Activated CD4-positive, alpha-beta T cell treated with anti-CD3 and anti-CD28 coated beads, Interleukin-2, amount 10 ng/mL, durations not matched to agents 7 days and 5 days (primary cell): ENCODE measurements at places on chromosomes 6 and 20.

- DNase-seq: no peak
- no peaks in the 10 kb centered on the region for H3K27me3 ChIP-seq
- H3K4me1 ChIP-seq: peaks cover 12% of the 10 kb centered on the region
- H3K4me3 ChIP-seq: no peak overlapping the region
These were observed 253.0 kb downstream of the QKI start for GRCh38 chr6:163667372-163668060.

DNA sequence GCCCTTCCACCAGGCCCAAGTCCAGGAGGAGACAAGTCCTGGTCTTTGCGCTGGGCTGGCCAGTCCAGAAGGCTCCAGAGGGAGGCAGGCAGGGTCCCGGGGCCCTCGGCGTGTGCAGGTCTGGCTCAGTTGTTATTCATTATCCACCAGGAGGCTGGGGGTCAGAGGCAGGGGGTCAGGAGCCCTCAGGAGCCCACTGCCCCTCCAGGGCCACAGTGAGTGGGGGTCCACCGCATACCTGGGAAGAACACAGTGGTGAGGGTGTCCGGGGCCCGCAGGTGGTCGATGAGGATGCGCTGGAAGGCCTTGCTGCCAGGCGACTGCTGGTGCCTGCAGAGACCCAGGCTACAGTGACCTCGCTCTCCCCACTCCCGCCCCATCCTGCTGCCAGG lies 4.4 kb upstream of the C20orf144 start:
- H3K4me1 ChIP-seq: peaks cover 12% of the 10 kb centered on the region
- DNase-seq: no peak
- peaks cover 4% of the 10 kb centered on the region for H3K36me3 ChIP-seq
- no peak overlapping the region for H3K4me3 ChIP-seq
- no peaks in the 10 kb centered on the region for H3K27me3 ChIP-seq

DNA sequence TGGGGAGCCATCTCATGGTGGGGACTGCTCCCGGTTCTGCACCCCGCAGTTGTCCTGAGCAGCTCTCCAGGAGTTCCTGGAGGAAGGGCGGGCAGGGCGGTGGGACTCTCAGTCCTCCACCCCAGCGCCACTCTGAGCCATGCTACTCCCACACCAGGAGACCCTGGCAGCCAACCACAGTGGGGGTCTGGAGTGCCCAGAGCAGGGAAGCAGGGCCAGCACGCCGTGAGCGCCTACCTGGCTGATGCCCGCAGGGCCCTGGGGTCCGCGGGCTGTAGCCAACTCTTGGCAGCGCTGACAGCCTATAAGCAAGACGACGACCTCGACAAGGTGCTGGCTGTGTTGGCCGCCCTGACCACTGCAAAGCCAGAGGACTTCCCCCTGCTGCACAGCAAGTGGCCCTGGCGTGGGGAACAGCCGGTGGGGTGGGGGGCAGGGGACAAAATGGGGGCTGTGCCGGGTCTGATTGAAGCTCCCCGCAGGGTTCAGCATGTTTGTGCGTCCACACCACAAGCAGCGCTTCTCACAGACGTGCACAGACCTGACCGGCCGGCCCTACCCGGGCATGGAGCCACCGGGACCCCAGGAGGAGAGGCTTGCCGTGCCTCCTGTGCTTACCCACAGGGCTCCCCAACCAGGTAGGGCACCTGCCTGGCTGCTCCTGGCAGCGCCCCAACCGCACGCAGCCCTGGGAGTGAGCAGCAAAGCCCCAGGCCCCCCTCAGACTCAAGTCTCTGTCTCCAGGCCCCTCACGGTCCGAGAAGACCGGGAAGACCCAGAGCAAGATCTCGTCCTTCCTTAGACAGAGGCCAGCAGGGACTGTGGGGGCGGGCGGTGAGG lies 1.6 kb upstream of the TNFRSF6B start:
- H3K27ac ChIP-seq: no peak overlapping the region
- H3K36me3 ChIP-seq: peaks cover 15% of the 10 kb centered on the region
- peaks cover 5% of the 10 kb centered on the region for H3K4me1 ChIP-seq
- no peak overlapping the region for H3K4me3 ChIP-seq
- DNase-seq: no peak

GRCh38 chr6:39979461-39980328 lies 45.4 kb upstream of the MOCS1 start:
- no peak overlapping the region for H3K4me3 ChIP-seq
- no peaks in the 10 kb centered on the region for H3K4me1 ChIP-seq
- H3K36me3 ChIP-seq: no peaks in the 10 kb centered on the region
- H3K27me3 ChIP-seq: peaks cover 4% of the 10 kb centered on the region

- no peaks in the 10 kb centered on the region for H3K36me3 ChIP-seq
- peaks cover 68% of the 10 kb centered on the region for H3K27me3 ChIP-seq
- no peak for DNase-seq
- peaks cover 31% of the 10 kb centered on the region for H3K4me1 ChIP-seq
These were observed 10.4 kb upstream of the FOXP4 start for GRCh38 chr6:41535766-41536165.

GRCh38 chr6:114449659-114450058 lies 106.8 kb upstream of the HS3ST5 start:
- no peaks in the 10 kb centered on the region for H3K4me1 ChIP-seq

DNA sequence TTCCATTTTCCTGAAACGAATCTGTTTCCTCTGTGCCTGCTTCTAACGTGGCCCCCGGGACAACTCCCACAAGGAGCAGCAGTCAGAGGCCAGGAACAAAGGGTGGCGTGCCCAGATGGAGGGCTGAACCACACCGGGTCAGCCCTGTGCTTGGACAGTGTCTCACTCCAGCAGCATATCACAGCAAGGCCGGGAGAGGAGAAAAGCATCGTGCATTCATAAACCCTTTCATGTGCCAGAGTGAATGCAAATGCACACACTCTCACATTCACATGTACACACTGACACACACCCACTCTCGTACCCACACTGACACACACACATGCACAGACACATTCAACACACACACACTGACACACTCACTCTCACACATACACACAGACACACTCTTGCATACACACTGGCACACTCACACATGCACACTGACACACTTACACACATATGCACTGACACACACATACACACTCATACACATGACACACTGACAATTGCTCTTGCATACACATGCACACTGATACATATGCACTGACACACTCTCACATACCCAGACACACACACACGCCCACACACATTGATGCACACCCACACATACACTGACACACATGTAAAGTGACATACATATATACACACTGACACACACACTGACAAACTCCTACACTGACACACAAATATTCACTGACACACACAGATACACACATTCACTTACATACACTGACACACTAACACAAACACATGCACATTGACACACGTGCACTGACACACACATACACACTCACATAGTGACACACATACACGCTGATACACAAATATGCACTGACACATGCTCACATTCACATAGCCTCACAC lies 237.0 kb downstream of the LRFN2 start:
- H3K27me3 ChIP-seq: no peaks in the 10 kb centered on the region
- no peak for DNase-seq
- no peaks in the 10 kb centered on the region for H3K4me1 ChIP-seq
- no peaks in the 10 kb centered on the region for H3K36me3 ChIP-seq

- no peaks in the 10 kb centered on the region for H3K36me3 ChIP-seq
- DNase-seq: no peak
- peaks cover 2% of the 10 kb centered on the region for H3K27me3 ChIP-seq
- no peak overlapping the region for H3K4me3 ChIP-seq
- H3K27ac ChIP-seq: no peak overlapping the region
These were observed 282.2 kb upstream of the PRND start for GRCh38 chr20:4439461-4439860.

DNA sequence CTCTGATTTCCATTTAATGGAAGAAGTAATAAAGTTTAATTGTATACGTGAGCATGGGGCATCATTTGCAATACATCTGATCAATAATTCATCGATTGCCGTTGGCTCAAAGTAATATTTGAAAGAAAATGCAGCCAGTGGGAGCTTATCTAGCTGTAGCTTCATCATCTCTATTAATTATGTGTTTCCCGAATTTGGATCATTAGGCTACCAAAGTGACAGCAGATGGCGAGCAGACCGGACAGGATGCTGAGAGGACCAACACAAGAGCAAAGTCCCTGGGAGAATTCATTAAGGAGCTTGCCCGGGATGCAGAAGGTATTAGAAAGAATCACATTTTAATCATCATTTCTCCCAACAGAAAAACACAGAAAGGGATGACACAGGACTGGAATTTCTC lies 327.1 kb downstream of the ARHGAP18 start:
- no peaks in the 10 kb centered on the region for H3K4me1 ChIP-seq
- no peak overlapping the region for H3K27ac ChIP-seq
- no peak overlapping the region for H3K4me3 ChIP-seq
- DNase-seq: no peak
- H3K27me3 ChIP-seq: peaks cover 8% of the 10 kb centered on the region
- H3K36me3 ChIP-seq: no peaks in the 10 kb centered on the region
